ENCODE measurements at places on chromosomes 4 and X. TPM values are rescaled to one million over a fixed set of nuclear protein-coding genes. Genes with fewer than 3 reads are reported as not detected.
A peak's percentile ranks its signal among the peaks of the same experiment; 100 is the strongest.

Gene CT45A10
- total RNA-seq: not detected

Gene TLR8
- total RNA-seq: under 0.01 TPM

Gene PRRG1
- total RNA-seq: 16.3 TPM

Gene RTL5
- 2.2 TPM for total RNA-seq

Gene NLRP2B
- not detected for total RNA-seq

Gene DDX3X
- total RNA-seq: 160 TPM

Gene CITED1
- total RNA-seq: not detected

Gene PASD1
- total RNA-seq: not detected

Gene TMPRSS11A
- not detected for total RNA-seq

Gene PCYT1B
- total RNA-seq: 1.1 TPM

Gene IL3RA
- 0.88 TPM for total RNA-seq

Gene XPNPEP2
- total RNA-seq: not detected

Gene NRK
- total RNA-seq: under 0.01 TPM

Gene CT47C1
- not detected for total RNA-seq

Gene SYN1
- total RNA-seq: under 0.01 TPM

Gene ALB
- under 0.01 TPM for total RNA-seq

- peak; percentile 69 for DNase-seq
Measured at GRCh38 chr4:71206763-71207162, 132.1 kb upstream of the SLC4A4 start.

- no peak for DNase-seq
Measured at GRCh38 chr4:159178151-159178546, 75.3 kb downstream of the RAPGEF2 start.

DNA sequence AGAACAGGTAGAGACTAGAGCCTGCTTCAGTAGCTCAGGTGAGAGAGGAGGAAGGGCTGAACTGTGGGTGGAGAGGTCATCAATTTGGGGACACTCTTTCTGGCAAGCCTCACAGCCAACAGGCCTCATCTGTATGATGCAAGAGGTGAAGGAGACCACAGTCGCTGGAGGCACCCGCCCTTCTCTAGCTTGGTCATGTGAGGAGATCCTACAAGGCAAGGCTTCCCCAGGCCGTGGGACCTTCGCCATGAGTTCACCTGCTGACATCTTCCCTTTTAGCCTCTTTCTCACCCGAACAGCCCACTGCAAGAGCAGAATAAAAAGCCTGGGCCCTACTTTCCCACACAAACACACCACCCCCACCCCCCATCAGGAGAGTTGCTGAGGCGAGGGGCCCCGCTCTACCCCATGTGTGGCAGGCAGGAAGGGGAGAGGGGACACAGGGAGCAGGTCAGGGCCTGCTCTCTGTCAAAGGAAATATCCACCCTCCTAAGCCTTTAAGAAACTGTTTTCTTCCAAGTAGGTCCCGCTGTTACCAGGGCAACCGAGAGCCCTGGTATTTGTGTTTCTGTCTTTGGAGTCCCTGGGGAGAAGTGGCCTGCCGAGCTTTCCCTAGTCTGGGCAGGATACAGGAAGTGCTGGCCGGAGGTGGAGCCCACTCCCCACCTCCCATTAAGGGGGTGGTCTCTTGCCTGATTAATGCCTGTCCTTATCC, 8.1 kb downstream of the RTL5 start:
- peak; percentile 51 for DNase-seq

- no peak for DNase-seq
Measured at GRCh38 chr4:98092833-98093439, 50.3 kb downstream of the STPG2 start.

GRCh38 chr4:38284294-38285030, 324.3 kb downstream of the PTTG2 start:
- DNase-seq: no peak

DNA sequence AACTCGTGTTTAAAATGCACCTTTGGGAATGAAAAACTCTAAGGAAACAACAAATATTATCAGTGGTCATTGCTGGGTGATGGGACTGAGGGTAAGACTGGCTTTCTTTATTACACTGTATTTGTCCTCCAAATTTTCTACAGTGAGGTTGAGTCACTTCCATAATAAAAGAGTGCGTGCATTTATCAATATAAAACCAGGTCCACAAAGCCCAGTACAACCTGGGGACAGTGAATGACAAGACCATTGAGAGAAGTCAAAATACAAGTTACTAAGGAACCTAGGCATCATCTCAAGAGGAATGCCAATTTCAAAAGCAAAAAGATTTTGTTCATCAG, 76.4 kb downstream of the MAGED4 start:
- no peak for DNase-seq

GRCh38 chr4:133588306-133588705, 439.2 kb downstream of the PCDH10 start:
- no peak for DNase-seq

DNA sequence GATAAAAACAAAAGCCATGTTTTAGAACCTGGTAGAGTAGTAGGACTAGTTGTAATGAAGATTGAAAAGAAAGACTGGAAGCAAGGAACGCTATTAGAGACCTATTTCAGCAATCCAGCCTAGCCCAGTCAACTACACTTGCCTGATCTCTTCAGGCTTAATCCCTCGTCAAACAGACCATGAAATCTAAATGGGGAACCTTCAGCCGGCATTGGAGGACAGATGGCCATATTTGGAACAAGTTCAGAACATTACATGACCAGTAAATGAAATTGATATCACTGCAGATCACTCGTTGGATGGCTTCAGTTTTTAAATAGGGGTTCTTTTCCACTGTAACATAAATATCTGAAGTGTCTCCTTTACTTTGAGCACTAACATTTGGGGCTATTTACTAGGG, 84.8 kb upstream of the WDR44 start:
- DNase-seq: no peak

DNA sequence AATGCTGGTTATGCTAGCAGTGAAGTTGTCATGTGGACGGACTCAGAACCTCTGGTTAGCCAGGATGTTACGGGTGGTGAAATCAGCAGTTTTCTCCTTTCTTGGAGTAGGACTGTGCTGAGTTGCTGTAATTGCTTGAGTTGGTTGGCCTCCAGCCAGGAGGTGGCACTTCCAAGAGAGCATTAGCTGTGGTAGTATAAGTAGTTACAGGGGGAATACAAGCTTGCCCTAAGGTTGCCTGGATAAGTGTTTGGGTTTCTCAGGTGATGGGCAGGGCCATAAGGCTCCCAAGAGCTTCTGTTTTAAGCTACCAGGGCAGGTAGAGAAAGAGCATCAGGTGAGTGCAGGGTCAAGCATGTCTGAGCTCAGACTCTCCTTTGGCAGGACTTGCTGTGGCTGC, 103.0 kb downstream of the ZNF518B start:
- no peak for DNase-seq

DNA sequence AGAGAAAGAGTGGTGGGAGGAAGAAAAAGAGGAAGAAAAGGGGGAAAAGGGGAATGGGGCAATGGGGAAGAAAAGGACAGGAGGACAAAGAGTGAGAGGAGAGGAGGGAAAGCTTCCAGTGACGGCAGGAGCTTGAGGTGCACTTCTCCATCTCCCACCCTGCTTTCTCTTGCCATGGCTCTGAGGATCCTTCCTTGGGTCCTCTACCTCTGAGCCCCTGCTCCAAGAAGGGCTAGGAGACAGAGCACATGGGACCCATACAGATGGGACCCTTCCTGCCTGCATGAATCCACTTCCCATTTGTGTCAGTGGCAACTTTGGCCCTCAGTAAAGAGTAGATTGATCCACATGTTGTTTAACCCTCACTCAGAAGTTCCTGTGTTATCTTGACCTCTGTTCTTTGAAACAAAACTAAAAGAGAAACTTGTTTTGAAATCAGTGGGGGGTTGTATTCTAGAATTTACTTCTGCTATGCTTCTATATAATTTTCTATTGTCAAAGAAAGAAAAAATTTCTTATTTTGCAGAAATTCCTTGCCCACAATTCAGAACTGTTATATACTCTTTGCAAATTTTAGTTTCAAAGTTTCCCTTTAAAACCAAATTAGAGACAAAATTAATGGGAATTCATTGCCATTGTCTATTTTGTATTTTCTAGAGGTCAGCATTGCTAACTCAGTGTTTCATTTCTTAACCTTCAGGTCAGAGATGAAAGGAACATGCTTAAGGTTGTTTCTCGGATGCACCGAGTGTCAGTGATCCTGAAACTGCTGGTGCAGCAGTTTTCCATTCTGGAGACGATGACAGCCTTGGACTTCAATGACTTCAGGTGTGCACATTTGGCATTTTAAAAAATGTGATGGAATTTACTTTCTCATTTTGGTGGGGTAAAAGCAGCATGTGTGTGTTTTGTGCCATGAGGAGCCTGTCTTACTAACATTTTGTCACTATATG, 5.0 kb downstream of the TDO2 start:
- DNase-seq: no peak

- DNase-seq: peak; percentile 89
Measured at GRCh38 chr4:37648084-37648817, 37.9 kb downstream of the RELL1 start.

- DNase-seq: no peak
Measured at GRCh38 chr4:180310616-180311015, 1932.6 kb upstream of the TENM3 start.

- no peak for DNase-seq
Measured at GRCh38 chr4:184807256-184807655, 18.5 kb downstream of the ACSL1 start.

- no peak for DNase-seq
Measured at GRCh38 chr4:139675651-139676050, 10.0 kb downstream of the MGST2 start.

- no peak for DNase-seq
Measured at GRCh38 chr4:23166407-23166806, 473.7 kb downstream of the GBA3 start.

DNA sequence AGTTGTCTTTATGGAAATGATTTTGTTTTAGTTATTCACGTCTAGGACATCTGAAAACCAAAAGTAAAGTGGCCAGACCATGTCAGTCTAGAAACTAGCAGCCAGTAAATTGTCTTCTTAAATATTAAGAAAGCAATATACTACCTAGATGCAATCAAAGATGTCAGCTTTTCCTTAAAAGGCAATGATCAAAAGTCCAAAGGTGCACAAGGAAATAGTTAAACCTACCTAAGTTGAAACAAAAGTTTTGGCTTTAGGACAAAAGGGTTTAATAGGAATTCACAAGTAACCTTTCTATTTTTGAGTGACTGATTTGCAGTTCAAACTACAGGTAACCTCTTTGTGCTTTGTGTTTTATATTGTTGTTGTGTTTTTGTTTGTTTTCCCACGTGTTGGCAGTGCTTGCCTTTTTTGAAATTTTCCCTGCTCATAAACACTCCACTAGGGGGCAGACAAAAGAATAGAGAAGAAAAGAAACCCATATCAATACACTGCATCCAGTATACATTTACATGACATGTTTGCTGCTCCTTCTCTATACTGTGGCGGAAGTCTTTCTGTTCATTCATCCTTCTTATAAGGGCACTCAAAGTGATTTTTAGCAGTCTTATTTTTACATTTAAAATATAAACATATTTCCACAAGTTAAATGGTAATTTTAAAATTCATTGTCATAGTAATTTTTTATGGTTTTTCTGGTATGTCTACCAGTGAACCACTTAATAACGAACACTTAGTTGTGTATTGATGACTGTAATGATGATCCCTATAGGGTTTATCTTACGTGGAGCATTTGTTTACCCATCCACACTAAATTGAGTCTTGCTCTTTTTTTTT, 62.7 kb downstream of the GAB1 start:
- no peak for DNase-seq

DNA sequence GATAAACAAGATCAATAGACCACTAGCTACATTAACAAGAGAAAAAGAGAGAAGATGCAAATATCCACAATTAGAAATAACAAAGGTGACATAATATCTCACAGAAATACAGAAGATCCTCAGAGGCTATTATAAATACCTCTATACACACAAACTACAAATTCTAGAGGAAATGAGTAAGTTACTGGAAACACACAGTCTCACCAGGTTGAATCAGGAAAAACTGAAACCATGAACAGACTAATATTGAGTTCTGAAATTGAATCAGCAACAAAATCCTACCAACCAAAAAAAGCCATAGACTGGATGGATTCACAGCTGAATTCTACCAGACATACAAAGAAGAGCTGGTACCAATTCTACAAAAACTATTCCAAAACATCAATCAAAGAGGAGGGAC, 211.8 kb upstream of the CPEB2 start:
- DNase-seq: no peak

GRCh38 chrX:63747331-63747730, 37.7 kb downstream of the ARHGEF9 start:
- peak; percentile 57 for DNase-seq

GRCh38 chrX:116694046-116694445, 231.3 kb upstream of the CT83 start:
- DNase-seq: peak; percentile 18

- no peak for DNase-seq
Measured at GRCh38 chr4:151215295-151215694, 61.7 kb upstream of the PRSS48 start.

DNA sequence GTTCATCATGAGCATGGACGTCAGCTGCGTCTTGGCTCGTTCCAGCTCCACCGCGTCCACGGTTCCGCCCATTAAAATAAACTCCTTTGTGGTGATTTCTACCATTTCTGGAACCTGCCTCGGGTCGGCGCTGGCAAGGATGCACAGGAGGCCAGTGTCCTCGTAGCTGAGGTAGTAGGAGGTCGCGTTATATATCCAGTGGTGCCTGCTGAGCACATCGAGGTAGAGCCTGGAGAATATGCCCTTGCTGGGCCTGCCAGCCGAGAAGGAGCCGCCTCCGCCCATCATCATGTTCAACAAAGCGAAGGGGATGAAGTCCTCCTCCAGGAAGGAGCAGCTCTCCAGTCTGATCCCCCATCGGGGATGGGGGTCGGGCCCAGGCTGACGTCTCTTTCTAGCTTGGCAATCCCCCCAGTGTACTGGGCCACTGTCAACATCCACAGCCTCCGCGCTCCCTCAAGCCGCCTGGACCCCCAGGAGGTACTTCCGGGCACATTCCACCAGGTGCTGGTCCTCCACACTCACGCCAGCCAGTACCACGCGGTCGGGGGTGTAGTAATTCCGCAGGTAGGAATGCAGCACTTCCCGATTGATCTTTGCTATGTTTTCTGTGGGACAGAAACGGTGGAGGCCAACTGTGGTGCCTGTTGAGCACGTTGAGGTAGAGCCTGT, 120.9 kb upstream of the GRID2 start:
- peak; percentile 23 for DNase-seq

GRCh38 chrX:65932173-65933084, 107.5 kb downstream of the VSIG4 start:
- DNase-seq: no peak

- DNase-seq: no peak
Measured at GRCh38 chrX:21806691-21807090, 32.7 kb upstream of the MBTPS2 start.

- DNase-seq: no peak
Measured at GRCh38 chrX:53714580-53715345, 28.2 kb upstream of the HUWE1 start.

Data from osteoblast (primary cell).